RKO (cell line): ENCODE measurements at places on chromosomes 12 and 14.

- no peak for DNase-seq
These were observed 41.4 kb upstream of the NUDT4 start for GRCh38 chr12:93336291-93336741.

- no peak for DNase-seq
These were observed 159.2 kb downstream of the CALM1 start for GRCh38 chr14:90556012-90556477.

GRCh38 chr12:14367040-14367661 lies 1.7 kb downstream of the ATF7IP start:
- DNase-seq = peak; percentile 80

DNA sequence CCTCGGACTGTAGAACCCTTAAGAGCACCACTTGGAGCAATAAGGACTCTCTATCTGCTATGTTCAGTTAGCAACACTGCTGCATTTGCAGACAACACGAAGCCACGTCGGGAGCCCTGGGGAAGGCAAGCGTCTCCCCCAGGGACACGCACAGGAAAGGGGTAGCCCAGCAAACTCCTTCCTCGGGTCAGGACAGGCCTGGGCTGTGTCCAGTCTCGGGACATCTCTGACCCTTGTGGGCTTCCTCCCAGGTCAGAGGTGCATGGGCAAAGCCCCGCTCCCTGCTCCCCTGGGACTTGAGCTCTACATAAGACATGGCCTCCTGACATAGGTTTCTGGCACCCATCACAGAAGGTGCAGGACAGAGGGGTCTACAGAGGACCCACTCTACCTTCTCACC lies 119.5 kb downstream of the PIWIL1 start:
- no peak for DNase-seq

- DNase-seq = no peak
These were observed 136.6 kb downstream of the FGD4 start for GRCh38 chr12:32536000-32536345.

- no peak for DNase-seq
These were observed 17.3 kb downstream of the IRF2BPL start for GRCh38 chr14:77011245-77011644.

DNA sequence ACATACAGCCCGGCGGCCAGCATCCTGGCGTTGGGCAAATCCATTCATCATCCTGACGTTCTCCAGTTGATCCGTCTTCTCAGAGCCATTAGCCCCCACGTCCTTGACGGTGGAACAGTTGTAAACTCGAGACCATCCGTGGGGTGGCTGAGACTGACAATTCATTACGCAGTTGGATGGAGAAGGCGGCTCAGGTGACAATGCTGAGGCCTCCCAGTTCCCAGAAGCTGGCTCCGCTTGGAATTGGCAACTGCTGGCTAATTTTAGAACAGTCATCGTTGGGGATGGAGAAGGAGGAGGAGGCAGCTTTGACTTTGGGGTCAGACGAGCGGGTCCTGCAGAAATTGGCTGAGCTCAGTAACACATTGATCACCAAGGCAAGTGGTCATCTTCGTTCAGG lies 186.5 kb downstream of the PHETA1 start:
- no peak for DNase-seq

GRCh38 chr14:70780396-70781075 lies 28.8 kb downstream of the MAP3K9 start:
- no peak for DNase-seq

DNA sequence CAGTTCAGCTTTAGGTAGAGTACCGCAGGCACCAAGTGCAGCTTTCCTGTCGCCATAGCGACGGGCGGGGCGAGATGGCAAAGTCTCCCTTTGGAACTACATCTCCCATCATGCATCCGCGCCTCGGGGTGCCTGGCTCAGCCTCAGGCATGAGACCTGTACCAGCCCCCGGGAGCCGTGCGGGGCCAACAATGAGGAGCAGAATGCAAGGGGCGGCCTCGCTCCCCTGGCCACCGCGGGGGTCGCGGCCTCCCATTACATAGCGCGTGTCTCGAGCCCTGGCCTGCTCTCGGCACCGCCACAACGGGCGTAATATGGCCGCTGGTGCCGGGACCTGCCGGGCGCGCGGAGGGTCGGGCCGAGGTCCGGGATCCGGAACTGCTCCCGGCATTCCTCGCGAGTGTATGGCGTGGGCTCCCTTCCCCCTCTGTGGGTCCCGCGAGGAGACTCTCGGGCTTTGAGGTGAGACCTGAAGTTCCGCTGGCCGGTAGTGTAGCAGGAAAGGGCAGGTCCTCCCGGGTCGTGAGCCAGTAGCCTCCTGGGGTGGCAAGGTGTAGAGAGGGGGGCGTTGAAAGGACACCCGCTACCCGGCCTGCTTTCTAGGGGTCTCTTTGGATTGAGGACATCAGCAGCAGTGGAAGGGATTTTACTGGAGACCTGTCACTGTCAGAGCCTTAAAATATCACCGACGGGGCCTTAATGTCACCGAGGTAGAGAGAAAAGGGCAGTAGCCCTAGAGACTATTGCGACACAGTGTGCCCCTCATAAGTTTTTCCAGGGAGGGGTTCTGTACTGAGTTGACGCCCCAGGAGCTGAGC lies at the start of gene THTPA:
Gene THTPA (plus strand): TSS at position 390 of the 818 bp plus-strand sequence. CDS start 487 bp downstream, outside the sequence.
- peak; percentile 92 for DNase-seq

DNA sequence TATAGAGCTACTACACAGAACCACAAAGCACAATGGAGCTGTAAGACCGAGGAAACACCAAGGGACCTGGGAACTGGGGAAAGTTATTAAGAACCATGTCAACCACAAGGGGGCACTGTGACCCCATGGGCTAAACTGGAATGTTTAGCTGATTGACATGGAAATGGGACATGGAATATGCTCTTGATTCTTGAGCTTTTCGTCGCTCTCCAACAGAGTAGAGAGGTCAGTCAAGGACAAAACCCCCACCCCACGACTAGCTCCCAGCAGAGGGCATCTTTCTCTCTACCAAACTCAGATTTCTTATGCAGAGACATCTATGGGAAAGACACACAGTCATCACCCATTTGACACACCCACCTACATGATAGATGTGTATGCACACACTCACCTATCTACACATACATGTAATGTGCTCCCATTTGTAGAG lies 10.1 kb downstream of the NDRG2 start:
- DNase-seq = peak; percentile 84

DNA sequence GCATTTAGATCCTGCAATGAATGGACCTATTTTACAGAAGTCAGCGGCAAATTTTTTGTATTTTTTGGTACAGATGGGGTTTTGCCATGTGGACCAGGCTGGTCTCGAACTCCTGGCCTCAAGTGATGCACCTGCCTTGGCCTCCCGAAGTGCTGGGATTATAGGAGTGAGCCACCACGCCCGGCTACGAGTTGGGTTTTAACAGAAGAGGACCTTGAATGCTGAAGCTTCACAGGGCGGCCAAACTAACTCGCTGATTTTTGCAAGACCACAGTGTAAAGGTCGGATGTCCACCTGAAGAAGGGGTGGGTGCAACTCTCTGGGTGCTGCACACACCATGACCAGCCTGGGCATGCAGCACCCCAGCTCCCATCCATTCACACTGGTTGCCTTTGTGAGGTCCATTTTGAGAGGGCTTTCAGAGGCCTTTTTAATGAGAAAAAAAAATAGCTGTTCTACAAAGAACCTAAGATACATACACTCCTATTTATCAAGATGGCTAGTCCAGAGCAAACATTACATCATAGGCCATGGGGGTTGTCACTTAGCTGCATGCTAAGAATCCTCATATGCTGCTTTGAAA lies 21.6 kb upstream of the CDK2AP1 start:
- no peak for DNase-seq

GRCh38 chr12:53720946-53721345 lies 6.3 kb downstream of the CALCOCO1 start:
- no peak for DNase-seq

DNA sequence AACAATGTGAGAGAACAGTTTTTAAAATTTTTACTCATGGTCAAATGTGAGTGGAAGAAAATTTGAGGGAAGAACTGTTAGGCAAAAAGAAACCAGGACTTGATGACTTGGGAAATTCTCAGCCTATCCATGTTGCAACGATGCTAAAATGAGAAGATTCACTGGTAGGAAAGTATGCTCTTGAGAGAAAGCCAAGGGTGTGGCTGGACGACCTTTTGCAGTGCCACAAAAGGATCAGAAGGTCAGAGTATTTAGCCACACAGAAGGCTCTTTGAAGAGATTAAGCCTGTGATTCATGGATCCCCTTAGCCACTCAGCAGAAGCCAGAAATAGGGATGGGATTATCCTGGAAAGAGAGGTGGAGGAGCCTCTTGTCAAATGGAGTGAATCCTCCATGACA lies 336.8 kb downstream of the LRIG3 start:
- DNase-seq = no peak

DNA sequence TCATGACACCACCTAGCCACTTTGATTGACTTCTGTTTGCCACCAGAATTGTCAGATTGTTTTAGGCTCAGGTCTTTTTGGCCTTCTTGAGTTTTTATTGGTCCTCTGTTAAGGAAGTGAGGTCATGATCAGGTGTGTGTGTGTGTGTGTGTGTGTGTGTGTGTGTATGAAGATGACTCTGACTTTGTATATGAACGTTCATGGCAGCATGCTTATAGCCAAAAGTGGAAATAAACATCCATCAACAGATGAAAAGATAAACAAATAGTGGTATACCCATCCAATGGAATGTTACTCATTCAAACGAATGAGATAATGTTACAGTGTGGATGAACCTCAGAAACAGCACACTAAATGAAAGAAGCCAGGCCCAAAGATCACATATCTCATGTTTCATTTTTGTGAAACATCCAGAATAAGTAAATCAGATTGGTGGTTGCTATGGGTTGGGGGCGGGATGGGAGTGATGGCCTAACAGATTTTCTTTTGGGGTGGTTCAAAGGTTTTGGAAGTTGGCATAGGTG lies 258.6 kb downstream of the KTN1 start:
- no peak for DNase-seq

DNA sequence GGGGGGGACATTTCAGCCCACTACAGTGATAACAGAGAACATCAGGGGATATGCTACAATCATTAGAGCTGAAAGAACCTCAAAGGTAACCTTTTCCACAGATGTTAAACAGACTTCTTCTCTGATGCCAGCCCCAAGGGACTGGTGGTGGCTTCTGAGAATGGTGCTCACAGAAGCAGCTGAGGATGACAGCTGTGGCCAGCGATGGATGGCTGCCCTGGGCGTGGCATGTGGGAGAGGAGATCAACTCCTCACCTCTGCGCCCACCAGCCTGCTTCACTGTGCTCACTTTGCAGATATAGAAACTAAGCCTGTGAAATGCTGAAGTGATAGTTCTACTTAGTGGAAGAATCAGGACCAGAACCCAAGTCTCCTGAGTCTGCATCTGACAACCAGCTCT lies 33.0 kb downstream of the FOXN3 start:
- no peak for DNase-seq

GRCh38 chr12:29528161-29528560 lies 30.7 kb upstream of the OVCH1 start:
- no peak for DNase-seq

DNA sequence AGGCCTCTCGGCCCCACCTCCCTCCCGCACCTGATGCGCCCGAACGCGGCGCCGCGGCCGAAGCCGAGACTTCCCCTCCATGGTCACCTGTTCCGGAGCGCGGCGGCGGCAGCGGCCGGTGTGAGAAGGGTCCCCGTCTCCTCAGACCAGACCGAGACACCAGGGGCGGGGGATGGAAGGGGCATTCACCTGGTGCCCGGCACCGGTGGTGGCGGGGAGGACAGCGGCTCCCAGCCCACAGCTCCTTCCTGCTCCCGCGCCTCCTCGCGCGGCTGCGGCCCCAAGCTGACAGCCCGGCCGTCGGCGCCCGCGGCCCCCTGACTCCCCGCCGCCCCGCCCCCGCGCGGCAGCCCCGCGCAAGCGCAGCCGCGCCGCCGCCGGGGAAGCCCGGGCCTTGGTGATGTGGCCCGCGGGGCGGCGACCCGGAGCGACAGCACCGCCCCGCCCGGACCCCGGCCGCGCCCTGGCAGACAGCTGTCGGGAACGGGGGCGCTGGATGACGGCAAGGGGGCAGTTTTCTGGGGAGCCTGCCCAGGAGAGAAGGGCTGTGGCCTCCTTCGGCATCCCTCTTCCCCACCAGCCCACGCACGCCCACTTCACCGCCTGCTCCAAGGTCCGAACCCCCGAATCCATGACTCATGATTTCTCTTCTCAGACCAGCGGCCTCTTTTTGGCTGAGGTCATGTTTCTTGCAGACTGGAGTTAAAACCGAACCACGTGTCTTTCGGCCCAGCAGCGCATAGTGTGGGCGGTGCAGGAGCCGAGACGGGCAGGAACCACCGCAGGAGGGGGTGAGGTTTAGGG lies at the start of gene SLC41A2:
Gene SLC41A2 (minus strand): TSS at position 290 of the 804 bp plus-strand sequence. CDS start 29,763 bp downstream, outside the sequence.
- peak; percentile 96 for DNase-seq
